ENCODE measurements at places on chromosomes 5 and 9. TPM values are rescaled to one million over a fixed set of nuclear protein-coding genes. Genes with fewer than 3 reads are reported as not detected.

Gene CCL28
- total RNA-seq = 0.85 TPM

Gene PLEKHG4B
- total RNA-seq = not detected

Gene HACD4
- 0.99 TPM for total RNA-seq

Gene PPP3R2
- not detected for total RNA-seq

Gene LCN9
- not detected for total RNA-seq

Gene NR5A1
- not detected for total RNA-seq

Gene NREP
- 62.6 TPM for total RNA-seq

Gene PTPN3
- 1.1 TPM for total RNA-seq

Gene FRRS1L
- total RNA-seq = not detected

Gene OTULINL
- 0.14 TPM for total RNA-seq

Gene ZFR
- 58.4 TPM for total RNA-seq

Gene TMC1
- 0.99 TPM for total RNA-seq

All from pulmonary artery endothelial cell (primary cell).